ENCODE measurements at places on chromosomes 12 and 14.
A peak's percentile ranks its signal among the peaks of the same experiment; 100 is the strongest.

GRCh38 chr14:65150898-65151608 is 48.7 kb upstream of the MAX start:
- no peak for DNase-seq

GRCh38 chr14:105933238-105933637 is 406.9 kb downstream of the TMEM121 start:
- no peak for DNase-seq

DNA sequence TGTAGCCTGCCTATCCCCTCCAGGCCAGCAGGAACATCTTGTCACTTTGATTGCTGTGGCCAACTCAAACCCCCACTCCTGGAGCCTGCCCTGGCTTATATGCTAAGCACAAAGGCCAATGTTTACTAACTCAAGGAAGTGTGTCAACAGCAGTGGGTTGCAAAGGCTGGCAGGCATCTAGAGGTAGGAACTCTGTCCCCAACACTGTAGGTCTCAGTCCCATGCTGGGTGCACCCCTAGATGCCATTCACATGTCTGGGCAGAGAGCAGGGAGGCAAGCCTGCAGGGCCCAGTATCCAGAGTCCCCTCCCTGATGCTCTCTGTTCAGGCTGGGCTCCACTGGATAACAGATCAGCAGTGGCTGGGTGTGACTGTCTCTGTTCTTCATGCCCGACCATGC is 1.6 kb upstream of the HPD start:
- DNase-seq: no peak

DNA sequence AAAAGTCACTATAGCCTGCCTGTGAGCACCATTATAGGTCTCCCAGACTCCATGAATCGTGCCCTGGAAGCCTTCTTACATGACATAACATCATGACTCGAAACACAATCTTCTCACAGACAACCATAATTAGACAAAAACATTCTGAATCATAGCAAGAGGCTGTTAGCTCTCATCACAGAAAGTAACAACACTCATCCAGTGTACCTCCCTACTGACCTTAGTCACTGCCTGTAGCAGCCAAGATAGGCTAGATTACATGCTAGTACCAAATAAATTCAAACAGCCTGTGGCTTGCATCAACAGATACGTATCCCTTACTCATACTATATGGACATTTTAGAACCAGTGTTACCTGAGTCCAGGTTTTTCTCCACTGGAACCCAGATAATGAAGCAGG is 663.8 kb upstream of the FOXG1 start:
- DNase-seq: no peak

DNA sequence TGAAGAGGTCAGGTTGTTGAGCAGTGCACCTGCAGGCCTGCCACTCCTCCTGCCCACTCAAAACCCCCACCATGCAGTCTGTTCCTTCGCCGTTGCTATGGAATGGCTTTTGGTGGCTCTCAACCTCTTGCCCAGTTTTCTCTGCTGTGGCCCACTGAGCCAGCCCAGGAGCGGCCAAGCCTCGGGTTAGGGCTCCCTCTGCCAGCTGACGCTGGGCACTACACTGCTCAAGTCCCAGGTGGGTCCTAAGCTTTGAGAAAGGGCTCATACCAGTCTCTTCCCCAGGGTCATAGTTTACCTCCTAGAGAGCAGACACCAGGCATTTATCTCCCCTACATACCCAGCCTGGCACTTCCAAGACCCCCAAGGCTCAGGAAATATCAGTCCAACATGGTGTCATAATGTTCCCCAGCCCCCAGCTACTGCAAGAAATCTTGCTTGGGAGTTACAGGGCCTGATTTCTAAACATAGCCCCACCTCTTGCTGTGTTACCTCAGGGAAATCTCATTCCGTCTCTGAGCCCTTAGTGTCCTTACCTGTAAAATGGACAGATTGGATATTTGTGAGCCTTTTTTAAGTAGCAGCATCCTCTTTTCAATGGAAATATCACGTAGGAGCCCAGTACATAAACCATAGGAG is 59.4 kb downstream of the TSPAN11 start:
- DNase-seq: no peak

- no peak for DNase-seq
Observed at GRCh38 chr14:69713209-69713781, 53.6 kb upstream of the SRSF5 start.

DNA sequence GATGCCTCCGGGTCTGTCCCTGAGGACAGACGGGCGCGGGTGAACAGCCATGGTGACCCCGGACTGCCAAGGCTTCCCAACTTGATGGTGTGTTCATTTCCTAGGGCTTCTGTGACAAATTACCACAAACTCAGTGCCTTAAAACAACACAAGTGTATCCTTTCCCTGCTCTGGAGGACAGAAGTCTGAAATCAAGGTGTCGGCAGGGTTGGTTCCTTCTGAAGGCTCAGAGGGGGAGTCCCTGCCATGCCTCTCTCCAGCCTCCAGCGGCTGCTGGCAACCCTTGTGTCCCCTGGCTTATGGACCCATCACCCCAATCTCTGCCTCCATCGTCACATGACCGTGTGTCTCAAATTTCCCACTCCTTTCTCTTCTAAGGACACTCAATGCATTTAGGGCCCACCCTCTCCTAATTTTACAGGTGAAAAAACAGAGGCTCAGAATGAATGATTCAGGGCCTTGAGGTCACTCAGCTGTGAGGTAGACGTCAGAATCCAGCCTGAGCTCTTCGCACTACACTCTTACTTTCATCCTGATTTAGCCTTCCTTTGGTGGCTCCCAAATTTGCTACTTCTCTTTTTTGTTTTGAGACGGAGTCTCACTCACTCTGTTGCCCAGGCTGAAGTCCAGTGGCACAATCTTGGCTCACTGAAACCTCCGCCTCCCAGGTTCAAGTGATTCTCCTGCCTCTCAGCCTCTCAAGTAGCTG is 45.4 kb downstream of the VCPKMT start:
- no peak for DNase-seq

DNA sequence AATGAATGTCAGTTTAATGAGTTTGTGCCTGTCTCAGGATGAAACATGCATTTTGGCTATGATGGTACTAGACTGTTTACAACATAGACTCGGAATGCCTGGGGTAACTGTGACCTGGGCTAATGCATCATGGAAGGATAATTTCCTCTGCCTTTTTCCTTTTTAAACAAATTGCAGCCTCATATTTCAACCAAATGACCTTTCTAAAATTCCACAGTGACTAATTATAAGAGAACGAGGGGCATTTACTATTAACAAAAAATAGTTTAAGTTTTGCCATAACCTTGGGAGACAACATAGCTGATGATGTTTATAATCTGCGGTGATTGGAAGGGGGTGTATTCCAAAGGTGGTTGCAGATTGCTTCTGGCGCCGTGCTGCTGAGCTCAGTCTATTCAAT is 1140.5 kb downstream of the GALC start:
- no peak for DNase-seq

GRCh38 chr14:81390696-81391095 is 9.4 kb downstream of the STON2 start:
- no peak for DNase-seq

DNA sequence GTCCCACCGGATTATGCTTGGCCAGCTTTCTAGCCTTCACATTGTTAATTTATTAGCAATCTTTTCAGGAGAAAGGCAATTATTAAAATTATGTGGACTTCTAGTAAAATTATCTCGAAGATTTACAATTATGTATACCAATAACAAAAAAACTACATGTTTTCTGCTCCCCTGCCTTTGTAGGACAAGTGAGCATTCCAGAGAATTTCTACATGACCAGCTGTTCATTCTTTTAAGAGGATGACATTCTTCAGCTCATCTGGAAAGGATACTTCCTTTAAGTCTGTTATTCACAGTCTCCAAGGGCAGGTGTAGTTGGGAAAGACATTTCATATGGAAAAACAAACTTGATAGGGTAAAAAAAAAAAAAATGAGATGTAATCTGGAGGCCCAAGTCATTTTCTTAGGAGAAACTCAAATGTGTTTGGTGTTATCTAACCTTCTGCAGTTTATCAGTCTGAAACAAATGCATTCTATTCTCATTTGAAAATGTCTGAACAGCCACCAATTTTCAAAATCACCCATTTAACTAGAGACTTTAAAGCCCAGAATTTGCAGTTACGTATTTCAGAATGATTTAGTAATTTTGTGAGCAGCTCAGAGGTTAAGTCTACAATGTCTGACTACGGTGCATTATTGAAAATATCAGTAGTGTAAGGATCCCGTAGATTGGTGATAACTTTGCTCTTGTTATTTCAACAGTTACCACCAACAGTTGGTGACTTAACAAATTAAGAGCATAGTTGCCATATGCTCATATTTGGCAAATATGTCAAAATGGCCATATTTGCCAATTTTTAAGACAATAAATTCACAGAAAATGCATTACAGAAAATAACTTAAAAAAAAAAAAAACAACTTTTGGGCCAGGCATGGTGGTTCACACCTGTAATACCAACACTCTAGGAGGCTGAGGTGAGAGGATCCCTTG is 1.8 kb upstream of the PHLDA1 start:
- DNase-seq: no peak

- peak; percentile 57 for DNase-seq
Observed at GRCh38 chr14:97458661-97459579, 661.7 kb downstream of the VRK1 start.

DNA sequence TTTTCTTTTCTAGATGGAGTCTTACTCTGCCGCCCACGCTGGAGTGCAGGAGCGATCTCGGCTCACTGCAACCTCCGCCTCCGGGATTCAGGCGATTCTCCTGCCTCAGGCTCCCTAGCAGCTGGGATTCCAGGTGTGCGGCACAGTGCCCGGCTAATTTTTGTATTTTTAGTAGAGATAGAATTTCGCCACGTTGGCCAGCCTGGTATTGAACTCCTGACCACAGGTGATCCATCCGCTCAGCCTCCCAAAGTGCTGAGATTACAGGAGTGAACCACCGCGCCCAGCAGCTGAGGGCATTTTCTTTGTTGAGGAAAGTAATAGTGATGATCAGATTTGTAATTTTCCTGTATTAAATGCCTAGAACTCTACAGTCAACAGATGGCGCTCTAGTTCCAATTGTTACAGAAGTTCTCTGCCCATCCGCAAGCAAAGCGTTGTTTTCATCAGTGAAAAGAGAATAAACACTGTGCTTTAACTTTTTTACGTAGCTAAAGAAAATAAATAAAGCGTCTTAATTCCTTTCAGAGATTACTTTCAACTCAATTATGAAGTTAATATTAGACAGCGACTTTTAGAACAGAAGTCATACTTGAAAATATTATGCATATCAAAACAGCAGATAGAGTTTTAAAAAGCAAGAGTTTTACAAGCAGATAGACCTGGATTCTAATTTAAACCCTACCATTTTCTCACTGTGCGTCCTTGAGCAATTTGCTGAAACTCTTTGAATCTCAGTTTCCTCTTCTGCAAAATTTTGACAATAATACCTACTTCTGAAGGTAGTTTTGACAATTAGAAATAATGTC is 335.1 kb downstream of the DUSP6 start:
- DNase-seq: no peak

DNA sequence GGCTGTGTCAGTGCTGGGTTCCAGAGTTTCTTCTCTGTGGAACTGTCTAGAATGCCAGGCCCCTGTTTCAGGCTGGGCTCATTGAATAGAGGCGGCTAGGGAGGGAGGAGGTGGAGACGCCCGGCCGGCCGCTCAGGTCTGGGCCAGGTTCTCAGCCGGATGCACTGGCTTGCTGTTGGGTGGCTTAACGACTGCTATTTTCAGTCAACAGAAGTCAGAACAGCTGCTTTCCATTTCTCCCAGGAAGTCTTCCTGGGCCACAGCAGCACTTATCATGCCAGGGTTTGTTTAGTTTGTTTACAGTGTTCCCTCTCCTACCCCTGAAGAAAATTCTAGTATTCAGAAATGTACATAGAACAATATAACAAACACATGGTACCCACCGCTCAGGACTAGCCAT is 26.0 kb upstream of the VPS37B start:
- DNase-seq: no peak

- DNase-seq: no peak
Observed at GRCh38 chr12:28463396-28463795, 273.1 kb downstream of the CCDC91 start.

GRCh38 chr14:74190927-74191575 is 48.2 kb upstream of the VSX2 start:
- DNase-seq: no peak

DNA sequence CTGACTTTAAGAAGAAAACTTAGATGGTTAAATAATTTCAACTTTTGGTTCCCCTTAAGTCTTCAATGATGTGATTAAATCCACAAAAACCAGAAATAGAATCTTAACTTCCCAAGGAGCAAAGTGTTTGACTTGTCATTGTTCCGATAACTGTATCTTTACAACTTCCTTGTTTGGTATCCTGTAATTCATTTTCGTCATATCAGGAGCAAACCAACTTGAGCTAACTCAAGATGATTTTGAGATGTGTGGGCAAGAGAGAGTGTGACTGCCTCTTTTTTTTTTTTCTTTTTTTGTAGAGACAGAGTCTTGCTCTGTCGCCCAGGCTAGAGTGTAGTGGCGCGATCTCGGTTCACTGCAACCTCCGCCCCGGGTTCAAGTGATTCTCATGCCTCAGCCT is 25.3 kb downstream of the DRAM1 start:
- no peak for DNase-seq

DNA sequence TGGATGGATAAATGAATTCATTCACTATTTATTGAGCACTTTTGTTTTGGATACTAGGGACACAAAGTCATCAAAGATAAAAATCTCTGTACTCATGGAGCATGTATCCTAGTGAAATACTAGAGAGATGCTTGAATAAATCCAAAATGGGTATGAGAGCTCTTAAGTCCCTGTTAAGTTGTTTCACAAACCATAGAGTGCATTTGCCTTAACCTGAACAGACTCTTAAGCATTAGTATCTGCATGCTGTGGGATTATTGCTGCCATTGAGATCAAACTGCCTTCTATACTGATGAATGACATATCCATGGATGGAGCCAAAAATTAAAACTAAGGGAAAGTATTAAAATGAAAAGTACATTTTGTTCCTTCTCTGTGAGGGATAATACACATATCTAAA is 206.5 kb upstream of the KRR1 start:
- no peak for DNase-seq

- DNase-seq: no peak
Observed at GRCh38 chr14:70576891-70577290, 23.6 kb downstream of the MED6 start.

DNA sequence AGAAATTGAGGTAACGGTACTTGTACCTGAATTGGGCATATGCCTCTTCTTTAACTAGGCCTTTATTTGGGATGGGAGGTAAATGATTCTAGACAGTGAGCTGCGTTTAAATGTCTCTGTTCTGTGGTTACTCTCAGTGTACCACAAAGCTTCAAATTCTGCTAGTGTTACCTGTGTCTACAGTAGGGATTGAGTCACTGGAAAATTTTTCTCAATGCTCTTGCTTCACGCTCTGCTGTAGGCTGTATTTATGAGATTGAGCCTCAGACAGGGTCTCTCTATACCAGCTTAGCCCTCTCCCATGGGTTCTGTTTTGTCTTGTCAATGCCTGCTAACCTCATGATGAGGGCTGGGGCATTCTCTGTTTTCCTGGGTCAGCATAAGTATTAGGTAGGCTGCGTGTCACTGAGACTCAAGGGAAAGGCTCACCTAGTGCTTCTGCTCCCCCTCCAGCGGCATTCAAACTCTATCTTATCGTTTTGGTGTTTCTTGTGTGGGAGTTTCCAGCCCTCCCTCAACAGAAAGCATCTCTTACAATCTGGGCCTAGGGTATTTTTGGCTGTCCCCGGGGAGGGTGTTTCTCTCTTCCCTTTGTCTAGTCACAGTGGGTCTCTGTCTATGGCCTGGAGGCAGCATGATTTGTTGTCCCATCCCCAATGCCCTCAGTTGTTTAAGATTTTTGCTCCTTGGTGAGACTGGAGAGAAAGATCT is 285.8 kb downstream of the ADGRD1 start:
- no peak for DNase-seq

GRCh38 chr14:23185063-23185462 is 1.6 kb upstream of the SLC7A8 start:
- no peak for DNase-seq

- DNase-seq: no peak
Observed at GRCh38 chr12:95505039-95505438, 31.1 kb downstream of the METAP2 start.

GRCh38 chr14:31320922-31321766 is 99.2 kb downstream of the HEATR5A start:
- DNase-seq: no peak

All from stimulated activated CD8-positive, alpha-beta memory T cell treated with anti-CD3 and anti-CD28 coated beads, Interleukin-4, amount 100 ng/mL, for 4 hours (primary cell).